Stimulated activated CD8-positive, alpha-beta memory T cell treated with anti-CD3 and anti-CD28 coated beads, Interleukin-15, amount 100 ng/mL, for 24 hours (primary cell): ENCODE measurements at places on chromosomes 2 and 18.

- DNase-seq = no peak
Measured at GRCh38 chr2:134737671-134738070, 18.9 kb upstream of the TMEM163 start.

- DNase-seq = no peak
Measured at GRCh38 chr2:23377771-23378170, 7.2 kb upstream of the KLHL29 start.

GRCh38 chr2:42077343-42077742 is 29.5 kb downstream of the PKDCC start:
- DNase-seq = no peak

DNA sequence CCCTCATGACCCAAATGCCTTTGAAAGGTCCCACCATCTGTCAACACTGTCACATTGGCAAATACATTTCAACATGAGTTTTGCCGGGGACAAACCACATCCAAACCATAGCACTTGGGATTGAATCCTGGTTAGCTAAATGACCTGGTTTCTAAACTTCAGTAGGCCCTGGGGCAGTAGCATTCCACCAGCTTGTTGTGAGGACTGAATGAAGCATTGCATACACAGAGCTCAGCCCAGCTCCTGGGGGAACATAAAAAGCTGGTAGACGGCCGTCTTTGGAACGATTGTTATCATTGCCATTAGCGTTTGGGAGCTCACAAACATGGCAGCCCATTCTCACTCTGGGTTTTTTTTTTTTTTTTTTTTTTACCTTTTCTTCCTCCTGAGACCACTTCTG is 57.5 kb upstream of the CXCR4 start:
- no peak for DNase-seq

GRCh38 chr2:107936433-107937359 is 49.6 kb upstream of the SLC5A7 start:
- no peak for DNase-seq

DNA sequence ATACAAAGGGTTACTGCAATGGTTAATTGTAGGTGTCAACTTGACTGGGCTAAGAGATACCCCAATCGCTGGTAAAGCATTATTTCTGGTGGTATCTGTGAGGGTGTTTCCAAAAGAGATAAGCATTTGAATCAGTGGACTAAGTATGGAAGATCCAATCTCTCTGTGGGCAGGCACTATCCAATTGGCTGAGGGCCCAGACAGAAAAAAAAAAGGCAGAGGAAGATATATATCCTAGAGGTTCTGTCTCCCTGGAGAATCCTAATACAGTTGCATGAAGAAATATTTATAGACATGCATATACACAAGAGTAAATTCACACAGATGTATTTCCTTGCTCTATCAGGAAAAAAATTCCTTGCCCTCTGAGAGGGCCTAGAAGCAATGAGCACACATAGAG is 43.9 kb downstream of the TBC1D8 start:
- DNase-seq = no peak

DNA sequence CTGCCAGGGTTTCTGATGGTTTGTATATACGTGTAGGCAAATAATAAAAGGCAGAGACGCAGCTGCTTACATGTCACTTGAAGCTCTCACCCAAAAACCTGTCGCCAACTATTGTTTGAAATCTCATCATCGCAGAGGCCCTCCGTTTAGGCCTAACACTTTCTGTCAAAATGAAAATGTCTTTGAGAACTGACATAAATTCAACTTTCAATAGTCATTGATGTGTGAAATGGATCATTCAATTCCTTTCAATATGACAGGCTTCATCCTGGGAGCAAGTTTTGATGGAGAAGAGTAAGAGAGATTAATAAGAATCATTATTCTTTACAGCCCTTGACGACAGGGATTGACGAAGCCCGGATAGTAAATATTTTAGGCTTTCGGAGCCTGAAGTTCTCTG is 2.7 kb downstream of the ACTG2 start:
- DNase-seq = no peak

DNA sequence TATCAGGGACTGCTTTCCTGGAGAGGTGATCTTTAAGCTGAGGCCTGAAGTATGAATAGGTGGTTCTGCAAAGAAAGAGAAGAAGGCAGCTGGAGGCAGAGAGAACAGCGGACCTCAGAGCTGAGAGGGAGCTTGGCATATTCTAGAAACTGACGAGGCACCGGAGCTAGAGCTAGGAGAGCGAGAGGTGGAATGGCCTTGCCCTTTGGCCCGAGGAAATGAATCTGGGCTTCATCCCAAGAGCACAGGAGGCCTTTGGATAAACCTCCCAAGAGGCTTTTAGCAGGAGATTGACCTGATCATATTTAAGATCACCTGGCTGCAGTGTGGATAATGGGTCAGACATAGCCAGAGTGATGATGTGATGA is 7.9 kb downstream of the DYSF start:
- DNase-seq = no peak

- DNase-seq = no peak
Measured at GRCh38 chr2:31254237-31255203, 20.6 kb downstream of the EHD3 start.

DNA sequence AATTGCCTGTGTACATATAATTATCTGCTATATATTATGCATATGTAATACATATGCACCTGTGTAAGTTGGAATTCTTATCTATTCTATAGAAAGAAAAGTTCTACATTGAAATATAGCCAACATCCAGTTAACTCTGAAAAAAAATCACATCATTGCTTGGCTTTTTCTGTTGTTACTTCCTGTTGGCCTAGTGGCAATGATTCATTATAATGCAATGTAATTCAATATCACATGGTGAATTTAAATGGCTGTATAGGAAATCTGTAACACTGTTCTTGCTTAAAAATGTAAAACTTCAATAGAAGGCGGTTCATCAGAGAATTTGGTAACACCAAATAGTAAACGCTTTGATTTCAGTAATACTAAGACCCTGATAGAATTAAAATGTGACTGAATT is 44.5 kb upstream of the MAP4K3 start:
- no peak for DNase-seq

DNA sequence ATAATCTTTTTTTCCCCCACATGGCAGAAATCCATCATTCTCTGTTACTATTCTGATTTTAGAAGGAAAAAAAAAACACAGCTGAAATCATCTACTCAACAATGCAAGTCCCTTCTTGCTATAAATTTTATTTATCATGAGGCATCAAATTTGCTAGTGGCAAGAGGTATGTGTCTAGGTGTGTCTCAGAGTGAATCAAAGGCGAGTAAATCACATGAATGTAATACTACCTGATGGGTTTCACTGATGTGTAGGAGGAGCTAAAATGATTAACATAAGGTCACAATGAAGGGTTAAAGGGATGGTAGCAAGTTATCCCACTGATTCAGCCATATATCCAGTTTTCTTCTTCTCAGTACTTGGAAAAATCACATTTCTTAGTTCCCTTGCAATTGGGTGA is 24.5 kb upstream of the PELI1 start:
- no peak for DNase-seq
